ENCODE measurements at places on chromosomes 7 and 10.

- no peak for DNase-seq
These were observed 94.2 kb downstream of the EBF3 start for GRCh38 chr10:129869596-129870473.

GRCh38 chr10:96473866-96474265 lies 39.9 kb downstream of the TLL2 start:
- DNase-seq = no peak

- DNase-seq = no peak
These were observed 57.3 kb upstream of the CAMK2B start for GRCh38 chr7:44382459-44383265.

GRCh38 chr7:11858026-11858425 lies 26.0 kb upstream of the THSD7A start:
- no peak for DNase-seq

- no peak for DNase-seq
These were observed 37.1 kb upstream of the SRI start for GRCh38 chr7:88256906-88257305.

GRCh38 chr7:131625817-131626372 lies 69.5 kb upstream of the PODXL start:
- DNase-seq = no peak

DNA sequence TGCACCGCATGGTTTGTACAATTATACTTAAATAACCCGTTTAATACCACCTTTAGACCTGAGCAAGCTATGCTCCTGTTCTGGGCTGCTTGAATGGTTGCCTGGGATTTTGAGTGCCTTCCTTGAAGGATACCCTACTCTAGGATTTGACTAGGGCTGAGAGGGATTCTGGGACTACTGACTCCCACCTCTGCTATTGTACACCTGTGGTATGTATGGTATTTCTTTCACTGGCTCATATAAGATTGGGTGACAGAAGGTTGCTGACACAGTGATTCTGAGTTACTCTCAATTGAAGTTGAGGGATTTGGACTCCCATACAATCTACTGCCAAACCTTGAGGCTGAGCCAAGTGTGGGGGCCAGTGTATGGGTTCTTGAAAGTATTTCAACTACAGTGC lies 494.4 kb upstream of the SEMA3D start:
- no peak for DNase-seq

DNA sequence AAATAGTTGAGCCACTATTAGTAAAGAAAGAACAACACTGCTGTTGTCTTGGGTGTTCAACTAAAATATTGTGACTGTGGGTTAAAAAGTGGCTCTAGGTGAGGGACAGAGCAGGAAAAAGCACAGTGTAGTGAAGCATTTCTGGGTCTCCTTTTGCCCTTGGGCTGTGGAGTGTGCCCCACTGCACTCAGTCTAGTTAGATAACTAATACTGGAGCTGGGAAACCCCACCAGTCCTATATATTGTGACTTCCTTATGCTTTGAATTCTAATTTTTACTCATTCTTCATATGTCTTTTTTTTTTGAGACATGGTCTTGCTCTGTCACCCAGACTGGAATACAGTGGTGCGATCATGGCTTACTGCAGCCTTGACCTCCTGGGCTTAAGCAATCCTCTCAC lies 195.1 kb downstream of the EXOC4 start:
- no peak for DNase-seq

GRCh38 chr10:62610649-62611229 lies 193.8 kb upstream of the ADO start:
- peak; percentile 90 for DNase-seq

- no peak for DNase-seq
These were observed 647.1 kb upstream of the ZWINT start for GRCh38 chr10:57008189-57008588.

- DNase-seq = no peak
These were observed 223.9 kb downstream of the TCERG1L start for GRCh38 chr10:131087464-131088215.

GRCh38 chr10:70292004-70292403 lies 8.2 kb upstream of the NPFFR1 start:
- DNase-seq = no peak

GRCh38 chr7:141744131-141744530 lies 6.0 kb downstream of the SSBP1 start:
- no peak for DNase-seq

GRCh38 chr7:100578246-100579183 lies 4.8 kb upstream of the SAP25 start:
- DNase-seq = no peak

DNA sequence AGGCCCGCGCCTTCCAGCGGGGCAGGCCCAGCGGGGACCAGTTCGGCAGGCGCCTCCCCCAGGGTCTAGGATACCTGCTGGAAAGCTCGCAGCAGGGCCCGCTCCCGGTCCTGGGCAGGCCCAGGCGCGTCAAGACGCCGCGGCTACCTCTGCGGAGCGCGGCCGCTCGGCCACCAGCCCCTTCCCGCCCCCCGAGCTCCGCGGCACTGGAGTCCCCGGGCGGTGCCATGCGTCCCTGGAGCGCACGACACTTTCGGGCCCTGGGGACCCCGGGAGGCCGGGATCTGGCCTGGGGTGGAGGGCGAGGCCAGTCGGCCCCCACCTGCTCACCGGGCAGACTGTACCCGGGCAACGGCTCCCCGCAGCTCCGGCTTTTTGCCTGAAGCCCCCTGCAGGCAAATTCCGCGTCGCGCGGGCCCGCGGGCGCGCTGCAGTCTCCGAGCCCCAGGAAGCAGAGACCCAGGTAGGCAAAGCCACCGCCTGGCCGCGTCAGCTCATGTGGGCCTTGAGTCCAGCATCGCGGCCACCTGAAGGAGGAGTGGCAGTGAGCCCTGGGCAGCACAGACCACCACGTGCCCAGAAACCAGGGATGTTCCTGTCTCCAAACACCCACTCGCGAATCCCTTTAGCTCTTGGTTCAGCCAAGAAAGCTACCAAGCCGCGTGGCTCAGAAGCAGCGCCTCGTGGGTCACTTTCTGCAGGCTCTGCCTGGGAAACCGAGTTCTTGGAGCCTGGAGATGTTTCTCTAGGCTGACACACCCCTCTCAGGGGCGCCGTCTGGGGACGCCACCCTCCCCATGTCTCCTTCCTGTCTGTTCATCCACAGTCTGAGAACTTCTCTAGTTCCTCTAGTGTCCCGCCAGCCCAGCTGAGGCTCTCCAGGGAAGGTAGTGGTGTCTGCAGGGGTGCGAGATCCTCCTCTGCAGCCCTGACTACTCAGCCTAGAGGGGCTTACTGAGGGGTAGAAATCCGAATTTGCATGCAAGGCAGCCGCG lies 46.1 kb upstream of the APBB1IP start:
- no peak for DNase-seq

DNA sequence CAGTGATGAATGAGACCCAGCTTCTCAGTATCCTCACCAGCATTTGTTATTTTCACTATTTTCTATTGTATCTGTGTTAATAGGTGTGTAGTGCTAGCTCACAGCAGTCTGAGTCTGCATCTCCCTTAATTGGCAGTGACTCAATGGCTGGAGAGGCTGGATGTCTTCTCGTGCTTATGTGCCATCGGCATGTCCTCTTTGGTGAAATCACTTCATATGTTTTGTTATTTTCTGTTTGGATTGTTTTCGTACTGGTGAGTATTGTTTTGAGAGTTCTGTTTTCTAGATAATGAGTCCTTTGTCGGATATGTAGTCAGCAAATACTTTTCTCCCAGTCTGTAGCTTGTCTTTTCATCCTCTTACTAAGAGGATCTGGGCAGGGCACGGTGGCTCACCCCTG lies 66.1 kb downstream of the AMZ1 start:
- no peak for DNase-seq

- no peak for DNase-seq
These were observed 62.7 kb upstream of the FGL2 start for GRCh38 chr7:77262316-77262715.
